ENCODE measurements at places on chromosomes 2 and 18. TPM values are rescaled to one million over a fixed set of nuclear protein-coding genes. Genes with fewer than 3 reads are reported as not detected.
A peak's percentile ranks its signal among the peaks of the same experiment; 100 is the strongest.

COL6A3 gene
- 350 TPM for polyA plus RNA-seq

SP140 gene
- polyA plus RNA-seq, result 0.53 TPM

DNA sequence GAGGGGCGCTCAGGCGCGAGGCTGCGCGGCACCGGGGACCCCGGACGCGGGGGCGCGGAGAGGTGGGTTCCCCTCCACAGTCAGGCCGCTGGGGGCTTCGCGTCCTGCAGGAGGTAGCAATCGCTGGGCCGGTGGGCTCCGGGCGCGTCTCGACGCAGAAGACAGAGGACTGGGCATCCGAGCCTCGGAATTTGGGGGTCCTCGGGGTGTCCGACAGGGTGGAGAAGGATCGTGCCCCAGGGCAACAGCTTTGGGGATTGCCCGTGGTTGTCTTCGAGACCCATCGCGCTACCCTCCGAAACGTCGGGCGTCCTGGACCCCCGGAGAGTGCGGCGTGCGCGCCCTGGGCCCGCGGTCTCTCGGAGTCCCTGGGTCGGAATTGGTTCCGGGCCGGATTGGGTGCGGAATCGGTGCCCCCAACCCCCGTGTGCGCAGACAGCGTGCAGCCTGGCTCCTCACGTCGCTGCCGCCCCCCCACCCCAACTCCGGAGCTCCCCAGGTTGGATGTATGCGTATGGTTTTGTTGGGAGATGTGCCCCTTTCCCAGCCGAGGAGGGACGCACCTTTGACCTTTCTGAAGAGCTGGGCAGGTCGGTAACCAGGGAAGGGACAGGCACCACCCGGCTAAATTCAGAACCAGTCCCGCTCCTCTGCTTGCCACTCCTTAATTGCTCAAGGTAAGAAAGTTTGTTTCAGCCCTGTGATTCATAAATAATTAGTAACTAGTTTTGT is 750 bp downstream of the NPAS2 start:
- peak; percentile 14 for DNase-seq

GRCh38 chr2:196409376-196409775 is 230.1 kb upstream of the CCDC150 start:
- DNase-seq, result peak; percentile 30
